ENCODE measurements at places on chromosomes 3 and 15. TPM values are rescaled to one million over a fixed set of nuclear protein-coding genes. Genes with fewer than 3 reads are reported as not detected.

The SPTBN5 gene
- 7.1 TPM for total RNA-seq

The SNTN gene
- total RNA-seq: not detected

The SLC28A2 gene
- not detected for total RNA-seq

The FILIP1L gene
- total RNA-seq: 29.5 TPM

The GUCA1C gene
- total RNA-seq: 14.0 TPM

The GOLGA6L9 gene
- total RNA-seq: 14.8 TPM

The SCN11A gene
- 1.4 TPM for total RNA-seq

All from camera-type eye (tissue), 1 donor.